ENCODE measurements at places on chromosomes 3 and 15. TPM values are rescaled to one million over a fixed set of nuclear protein-coding genes. Genes with fewer than 3 reads are reported as not detected.

DNA sequence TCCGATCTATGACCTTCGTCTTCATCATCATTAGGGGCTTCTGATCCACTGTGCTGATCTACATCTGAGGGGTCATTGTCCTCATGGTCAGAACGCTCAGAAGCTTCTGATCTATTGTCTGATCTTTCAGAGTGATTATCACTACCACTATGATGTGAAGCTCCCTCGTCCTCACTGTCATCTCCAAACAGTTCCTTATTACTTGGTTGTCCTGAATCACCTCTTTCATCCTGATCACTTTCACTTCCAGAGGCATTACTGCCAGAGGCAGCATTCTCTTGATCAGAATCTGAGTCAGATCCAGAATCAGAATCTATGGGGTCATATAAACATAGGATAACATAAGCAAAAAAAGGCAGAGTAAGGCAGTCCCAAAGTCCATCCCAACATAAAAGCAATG lies 5.4 kb downstream of the LEO1 start:
- no peak overlapping the region for H3K27ac ChIP-seq
- H3K27me3 ChIP-seq: no peaks in the 10 kb centered on the region
- H3K4me1 ChIP-seq: no peaks in the 10 kb centered on the region
- H3K4me3 ChIP-seq: no peak overlapping the region

DNA sequence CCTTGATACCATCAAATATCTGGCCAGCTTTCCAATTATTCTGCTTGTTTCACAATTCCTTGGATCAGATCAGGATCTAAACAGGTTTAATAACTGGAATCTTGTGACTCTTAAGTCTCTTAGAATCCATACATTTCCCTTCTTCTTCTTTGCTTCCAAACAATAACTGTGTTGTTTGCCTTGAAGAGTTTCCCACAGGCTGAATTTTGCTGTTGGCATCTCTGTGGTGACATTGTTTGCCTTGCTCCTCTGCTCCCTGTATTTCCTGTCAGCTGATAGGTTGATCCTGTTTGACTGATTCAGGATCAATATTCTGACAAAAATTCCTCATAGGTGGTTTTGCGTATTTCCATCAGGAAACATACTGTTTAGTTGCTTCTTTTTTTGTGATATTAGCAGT lies 248.4 kb upstream of the LMCD1 start:
- H3K4me3 ChIP-seq: no peak overlapping the region
- DNase-seq: no peak
- H3K4me1 ChIP-seq: no peaks in the 10 kb centered on the region
- no peaks in the 10 kb centered on the region for H3K27me3 ChIP-seq

GRCh38 chr15:27679731-27680471 lies 419.2 kb downstream of the OCA2 start:
- H3K4me1 ChIP-seq: no peaks in the 10 kb centered on the region
- H3K4me3 ChIP-seq: no peak overlapping the region
- H3K27me3 ChIP-seq: peaks cover 2% of the 10 kb centered on the region
- H3K36me3 ChIP-seq: no peaks in the 10 kb centered on the region
- no peak for DNase-seq

DNA sequence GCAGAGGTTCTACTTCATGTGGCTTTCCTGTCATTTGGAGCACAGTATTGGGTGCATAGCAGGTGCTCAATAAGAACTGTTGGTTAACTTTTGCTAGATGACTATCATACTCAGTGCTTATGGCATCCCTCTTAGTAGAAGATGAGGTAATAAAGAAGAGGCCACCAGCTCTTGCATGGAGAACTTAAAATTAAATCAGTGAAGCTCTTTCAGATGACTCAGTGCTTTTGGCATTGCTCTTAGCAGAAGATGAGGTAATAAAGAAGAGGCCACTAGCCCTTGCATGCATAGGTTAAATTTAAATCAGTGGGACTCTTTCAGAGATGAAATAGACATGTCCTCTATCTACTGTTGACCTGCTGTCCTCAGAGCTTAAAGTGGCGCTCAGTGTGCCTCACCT lies 109.4 kb upstream of the FGF7 start:
- no peak overlapping the region for H3K27ac ChIP-seq
- H3K27me3 ChIP-seq: no peaks in the 10 kb centered on the region
- H3K36me3 ChIP-seq: no peaks in the 10 kb centered on the region
- peaks cover 8% of the 10 kb centered on the region for H3K4me1 ChIP-seq
- no peak for DNase-seq

GRCh38 chr15:61083081-61083787 lies 145.9 kb downstream of the RORA start:
- no peak for DNase-seq
- H3K4me1 ChIP-seq: peaks cover 8% of the 10 kb centered on the region
- no peaks in the 10 kb centered on the region for H3K36me3 ChIP-seq
- H3K27me3 ChIP-seq: no peaks in the 10 kb centered on the region
- H3K4me3 ChIP-seq: no peak overlapping the region

GRCh38 chr15:72813345-72814004 lies 29.9 kb upstream of the ADPGK start:
- H3K4me3 ChIP-seq: no peak overlapping the region
- no peak overlapping the region for H3K27ac ChIP-seq
- no peak for DNase-seq
- H3K4me1 ChIP-seq: no peaks in the 10 kb centered on the region
- H3K36me3 ChIP-seq: no peaks in the 10 kb centered on the region

GRCh38 chr3:197504641-197505121 lies 51.1 kb downstream of the BDH1 start:
- no peak for DNase-seq
- H3K4me3 ChIP-seq: no peak overlapping the region
- no peak overlapping the region for H3K27ac ChIP-seq
- H3K36me3 ChIP-seq: no peaks in the 10 kb centered on the region
- H3K4me1 ChIP-seq: peaks cover 3% of the 10 kb centered on the region

GRCh38 chr3:45226206-45226915 lies at the start of gene TMEM158:
TSS of gene TMEM158 (minus strand) at chr3:45226287. CDS start at chr3:45226027, 260 bp downstream.
- DNase-seq: peak; percentile 81
- peak within 1 kb of the TSS; percentile 44 for H3K4me3 ChIP-seq
- H3K4me1 ChIP-seq: peaks cover 15% of the 10 kb centered on the region
- no peaks in the 10 kb centered on the region for H3K36me3 ChIP-seq

DNA sequence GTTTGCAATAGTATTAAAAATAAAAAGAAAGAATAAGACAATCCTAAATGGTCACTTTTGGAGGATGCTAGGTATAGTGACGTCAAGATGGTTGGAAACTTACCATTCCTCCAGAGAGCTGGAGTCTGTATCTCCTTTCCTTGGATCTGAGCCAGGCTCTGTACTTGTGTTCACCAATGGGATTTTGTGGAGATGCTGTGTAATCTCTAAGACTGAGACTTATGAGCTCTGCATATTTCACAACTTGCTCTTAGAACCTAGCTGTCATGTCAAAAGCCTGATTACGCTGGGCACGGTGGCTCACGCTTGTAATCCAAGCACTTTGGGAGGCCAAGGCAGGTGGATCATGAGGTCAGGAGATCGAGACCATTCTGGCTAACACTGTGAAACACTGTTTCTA lies 126.8 kb upstream of the CLSTN2 start:
- H3K4me3 ChIP-seq: no peak overlapping the region
- no peaks in the 10 kb centered on the region for H3K4me1 ChIP-seq
- H3K36me3 ChIP-seq: no peaks in the 10 kb centered on the region
- no peak for DNase-seq
- no peaks in the 10 kb centered on the region for H3K27me3 ChIP-seq

GRCh38 chr3:141164852-141165251 lies 66.8 kb upstream of the PXYLP1 start:
- no peak overlapping the region for H3K4me3 ChIP-seq
- H3K36me3 ChIP-seq: no peaks in the 10 kb centered on the region
- no peak for DNase-seq
- no peak overlapping the region for H3K27ac ChIP-seq
- H3K4me1 ChIP-seq: no peaks in the 10 kb centered on the region

DNA sequence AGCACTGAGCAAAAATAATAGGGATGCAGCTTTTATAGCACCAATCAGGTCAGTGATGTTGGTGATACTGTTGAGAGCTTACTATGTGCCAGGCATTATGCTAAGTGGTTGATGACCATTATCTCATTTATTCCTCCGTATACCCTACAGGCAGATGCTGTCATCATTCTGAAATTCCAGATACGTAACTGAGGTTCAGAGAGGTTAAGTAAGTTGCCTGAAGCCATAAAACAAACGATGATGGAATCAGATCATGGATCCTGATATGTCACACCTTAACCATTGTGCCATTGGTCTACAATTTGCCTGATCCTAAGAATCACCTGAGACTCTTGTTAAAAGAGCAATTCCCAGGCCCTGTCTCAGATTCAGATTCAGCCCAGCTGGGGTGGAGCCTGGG lies 49.5 kb downstream of the ST6GAL1 start:
- no peaks in the 10 kb centered on the region for H3K27me3 ChIP-seq
- H3K4me3 ChIP-seq: no peak overlapping the region
- peaks cover 6% of the 10 kb centered on the region for H3K36me3 ChIP-seq
- no peak overlapping the region for H3K27ac ChIP-seq
- no peaks in the 10 kb centered on the region for H3K4me1 ChIP-seq

- no peak overlapping the region for H3K4me3 ChIP-seq
- no peaks in the 10 kb centered on the region for H3K27me3 ChIP-seq
- no peak overlapping the region for H3K27ac ChIP-seq
- no peak for DNase-seq
- H3K4me1 ChIP-seq: no peaks in the 10 kb centered on the region
These were observed 32.2 kb upstream of the SNRPA1 start for GRCh38 chr15:101327147-101327740.

GRCh38 chr3:66483409-66483906 lies 17.4 kb downstream of the LRIG1 start:
- H3K27me3 ChIP-seq: no peaks in the 10 kb centered on the region
- peaks cover 66% of the 10 kb centered on the region for H3K4me1 ChIP-seq
- no peaks in the 10 kb centered on the region for H3K36me3 ChIP-seq
- H3K27ac ChIP-seq: no peak overlapping the region
- no peak for DNase-seq

DNA sequence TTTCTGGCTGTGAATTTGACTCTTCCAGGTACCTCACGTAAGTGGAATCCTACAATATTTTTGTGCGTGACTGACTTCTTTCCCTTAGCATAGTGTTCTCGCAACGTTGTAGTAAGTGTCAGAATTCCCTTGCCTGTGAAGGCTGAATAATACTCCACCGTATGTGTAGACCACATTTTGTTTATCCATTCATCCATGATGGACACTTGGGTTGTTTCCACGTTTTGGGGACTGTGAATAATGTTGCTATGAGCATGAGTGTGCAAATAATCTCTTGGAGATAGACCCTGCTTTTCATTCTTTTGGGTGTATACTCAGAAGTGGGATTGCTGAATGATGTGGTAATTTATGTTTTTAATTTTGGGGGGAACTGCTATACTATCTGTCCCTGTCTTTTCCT lies 82.2 kb downstream of the APBA2 start:
- peak; percentile 19 for DNase-seq
- no peaks in the 10 kb centered on the region for H3K27me3 ChIP-seq
- H3K4me3 ChIP-seq: no peak overlapping the region
- no peaks in the 10 kb centered on the region for H3K36me3 ChIP-seq
- H3K27ac ChIP-seq: no peak overlapping the region

DNA sequence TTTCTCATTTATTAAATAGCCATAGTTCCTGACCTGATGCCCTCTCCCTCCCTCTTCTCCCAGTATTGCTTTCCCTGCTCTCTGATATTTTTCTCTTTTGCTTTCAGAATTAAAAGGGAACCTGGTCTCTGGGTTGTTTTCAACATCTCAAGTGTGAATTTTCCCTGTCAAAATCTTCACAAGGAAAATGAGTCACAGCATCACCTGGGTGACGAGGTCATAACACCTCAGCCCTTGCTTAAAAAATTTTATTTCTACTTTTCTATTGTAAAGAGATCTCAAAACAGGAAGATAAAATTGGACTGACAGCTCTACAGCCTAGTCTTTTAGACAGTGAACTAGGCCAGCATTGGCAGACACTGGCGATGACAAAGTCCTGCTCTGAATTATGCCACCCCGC lies 40.1 kb downstream of the GAP43 start:
- H3K27me3 ChIP-seq: no peaks in the 10 kb centered on the region
- no peak overlapping the region for H3K4me3 ChIP-seq
- DNase-seq: no peak
- H3K36me3 ChIP-seq: no peaks in the 10 kb centered on the region
- no peak overlapping the region for H3K27ac ChIP-seq

Gene REC114
- polyA plus RNA-seq: 0.12 TPM

Gene HTR3E
- polyA plus RNA-seq: not detected

Gene DAPK2
- polyA plus RNA-seq: 1.8 TPM

Gene TGM5
- not detected for polyA plus RNA-seq

Gene GOLGA6L4
- polyA plus RNA-seq: 0.53 TPM

Gene ZNF80
- polyA plus RNA-seq: not detected

Gene PLOD2
- polyA plus RNA-seq: 2.5 TPM

Gene BMF
- polyA plus RNA-seq: 29.0 TPM
